ENCODE measurements at places on chromosomes 16 and 17.

DNA sequence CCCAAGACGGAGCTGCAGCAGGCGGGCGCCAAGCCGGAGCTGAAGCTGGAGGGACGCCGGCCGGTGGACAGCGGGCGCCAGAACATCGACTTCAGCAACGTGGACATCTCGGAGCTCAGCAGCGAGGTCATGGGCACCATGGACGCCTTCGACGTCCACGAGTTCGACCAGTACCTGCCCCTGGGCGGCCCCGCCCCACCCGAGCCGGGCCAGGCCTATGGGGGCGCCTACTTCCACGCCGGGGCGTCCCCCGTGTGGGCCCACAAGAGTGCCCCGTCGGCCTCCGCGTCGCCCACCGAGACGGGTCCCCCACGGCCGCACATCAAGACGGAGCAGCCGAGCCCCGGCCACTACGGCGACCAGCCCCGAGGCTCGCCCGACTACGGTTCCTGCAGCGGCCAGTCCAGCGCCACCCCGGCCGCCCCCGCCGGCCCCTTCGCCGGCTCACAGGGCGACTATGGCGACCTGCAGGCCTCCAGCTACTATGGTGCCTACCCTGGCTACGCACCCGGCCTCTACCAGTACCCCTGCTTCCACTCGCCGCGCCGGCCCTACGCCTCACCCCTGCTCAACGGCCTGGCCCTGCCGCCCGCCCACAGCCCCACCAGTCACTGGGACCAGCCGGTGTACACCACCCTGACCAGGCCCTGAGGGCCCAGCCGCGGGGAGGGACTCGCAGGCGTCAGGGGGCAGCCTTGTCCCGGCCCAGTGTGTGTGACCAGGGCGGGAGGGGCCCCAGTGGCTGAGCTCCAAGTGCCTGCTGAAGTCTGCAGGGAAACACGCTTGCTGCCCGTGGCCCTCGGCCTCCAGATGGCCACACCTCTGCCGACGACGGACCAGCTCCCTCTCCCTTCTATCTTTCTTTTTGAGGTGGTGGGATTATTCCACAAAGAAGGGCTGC, 3.4 kb downstream of the SOX8 start:
- peak; percentile 53 for DNase-seq

- DNase-seq, result no peak
Measured at GRCh38 chr17:76063875-76064546, 8.3 kb downstream of the SRP68 start.

DNA sequence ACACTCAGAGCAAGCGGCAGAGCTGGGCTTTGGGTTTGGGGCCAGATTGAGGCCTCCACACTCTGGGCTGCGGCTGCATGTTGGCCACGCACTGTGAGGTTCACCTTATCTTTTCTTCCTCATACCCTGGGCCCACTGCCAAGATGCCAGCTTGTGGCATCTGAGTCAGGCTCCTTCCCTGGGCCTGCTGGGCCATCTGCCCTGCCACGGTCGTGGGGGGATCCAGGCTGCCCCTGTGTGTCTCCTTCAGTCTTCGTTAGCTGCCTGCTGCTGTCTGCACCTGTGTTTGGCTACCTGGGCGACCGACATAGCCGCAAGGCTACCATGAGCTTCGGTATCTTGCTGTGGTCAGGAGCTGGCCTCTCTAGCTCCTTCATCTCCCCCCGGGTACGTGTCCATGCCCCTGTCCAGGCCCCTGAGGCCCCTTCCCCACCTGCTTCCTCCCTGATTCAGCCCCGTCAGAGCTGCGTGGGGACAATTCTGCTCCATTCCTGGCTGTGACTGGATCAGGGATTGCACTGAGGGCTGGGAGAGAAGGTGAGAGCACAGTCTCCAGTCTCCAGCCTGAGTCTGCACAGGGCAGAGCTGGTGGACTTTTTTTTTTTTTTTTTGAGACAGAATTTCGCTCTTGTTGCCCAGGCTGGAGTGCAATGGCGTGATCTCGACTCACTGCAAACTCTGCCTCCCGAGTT, 11.2 kb downstream of the SPNS3 start:
- DNase-seq, result no peak

GRCh38 chr17:45346216-45347015, 29.6 kb upstream of the MAP3K14 start:
- no peak for DNase-seq

DNA sequence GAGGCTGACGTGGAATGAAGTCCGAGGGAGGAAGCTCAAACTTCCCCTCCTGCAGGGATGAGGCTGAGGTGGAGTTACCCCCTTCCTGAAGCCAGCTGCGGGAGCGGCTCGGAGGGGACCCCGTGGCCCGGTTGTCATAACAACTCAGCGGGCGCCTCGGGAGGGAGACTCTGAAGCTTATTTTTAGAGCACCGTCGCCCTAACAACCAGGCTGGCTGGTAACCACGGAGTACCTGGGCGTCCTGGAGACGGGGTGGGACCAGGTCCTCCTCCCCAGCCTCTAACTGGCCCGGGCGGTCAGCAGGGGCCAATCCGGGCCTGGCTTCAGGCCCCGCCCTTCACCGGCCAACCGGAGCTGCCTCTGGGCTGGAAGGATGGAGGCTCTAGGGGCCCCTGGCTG, 27.7 kb downstream of the NECAB2 start:
- peak; percentile 86 for DNase-seq

DNA sequence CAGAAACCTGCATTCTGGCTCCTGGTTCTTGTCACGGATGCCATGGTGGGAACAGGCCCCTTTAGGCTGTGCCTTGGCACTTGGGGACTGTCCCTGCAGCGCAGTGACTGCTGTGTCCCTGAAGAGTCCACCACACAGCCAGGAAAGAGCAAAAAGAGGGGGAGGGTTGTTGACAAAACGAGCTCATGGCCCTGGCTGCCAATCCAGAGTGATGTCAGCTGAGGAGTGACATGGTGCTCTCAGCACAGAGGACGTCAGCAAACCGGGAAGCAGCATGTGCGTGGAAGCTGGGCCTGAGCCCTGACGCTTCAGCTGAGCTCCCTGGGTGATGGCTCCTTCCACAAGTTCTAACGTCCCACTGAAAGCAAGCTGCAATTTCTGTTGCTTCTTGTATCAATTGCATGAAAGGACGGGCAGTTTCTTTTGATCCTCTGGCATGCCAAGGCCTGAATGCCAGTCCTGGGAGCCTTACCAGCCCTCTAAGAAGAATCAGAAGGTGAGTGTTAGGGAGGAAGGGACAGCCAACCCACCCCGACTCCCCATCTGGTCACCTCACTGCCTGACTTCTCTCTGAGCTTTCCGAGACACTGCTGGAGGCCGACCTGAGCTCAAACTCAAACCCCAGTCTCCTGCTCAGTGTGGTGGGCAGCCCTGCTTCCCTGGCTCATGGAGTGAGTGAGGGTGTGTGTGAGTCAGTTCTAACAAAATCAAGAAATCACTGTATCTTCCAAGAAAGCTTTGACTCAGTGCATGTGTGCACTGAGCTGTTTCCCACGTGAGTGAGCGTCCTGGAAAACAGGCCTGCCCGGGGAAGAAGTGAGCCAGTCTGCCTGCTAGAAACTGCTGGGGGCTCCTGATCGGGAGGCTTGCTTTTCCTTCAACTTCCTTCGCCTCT, 14.7 kb upstream of the WNT3 start:
- peak; percentile 24 for DNase-seq

DNA sequence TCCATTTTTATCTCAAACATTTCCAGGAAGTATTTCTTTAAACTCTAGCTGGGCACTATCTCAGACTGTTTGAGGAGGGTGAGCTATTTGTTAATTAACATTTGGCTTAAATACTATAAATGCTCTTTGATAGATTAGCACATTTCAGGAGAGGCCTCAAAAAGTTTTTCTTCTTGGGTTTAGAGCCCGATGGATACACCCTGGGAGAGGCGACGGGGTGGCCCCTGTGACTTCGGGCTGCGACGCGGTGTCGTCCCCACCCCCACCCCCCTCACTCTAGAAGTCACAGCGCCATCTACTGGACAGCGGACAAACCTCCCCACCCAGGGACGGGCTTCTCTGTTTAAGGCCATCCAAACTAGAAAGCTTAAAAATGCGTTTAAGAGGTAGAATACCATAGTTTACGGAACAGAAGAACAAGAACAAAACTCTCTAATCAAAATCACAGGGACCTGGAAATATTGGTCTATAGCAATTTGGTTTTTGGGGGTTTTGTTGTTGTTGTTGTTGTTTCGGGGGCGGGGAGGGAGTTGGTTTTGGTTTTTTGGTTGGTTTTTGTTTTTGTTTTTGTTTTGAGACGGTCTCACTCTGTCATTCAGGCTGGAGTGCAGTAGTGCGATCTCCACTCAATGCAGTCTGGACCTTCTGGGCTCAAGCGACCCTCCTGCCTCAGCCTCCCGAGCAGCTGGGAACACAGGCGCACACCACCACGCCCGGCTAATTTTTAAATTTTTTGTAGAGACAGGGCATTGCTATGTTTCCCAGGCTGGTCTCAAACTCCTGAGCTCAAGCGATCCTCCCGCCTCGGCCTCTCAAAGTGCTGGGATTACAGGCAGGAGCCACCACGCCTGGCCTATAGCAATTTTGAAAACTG, 254.4 kb downstream of the C16orf95 start:
- no peak for DNase-seq

- no peak for DNase-seq
Measured at GRCh38 chr17:14091367-14091766, 22.1 kb downstream of the COX10 start.

GRCh38 chr16:23283571-23283970, 18.5 kb upstream of the SCNN1B start:
- no peak for DNase-seq

- no peak for DNase-seq
Measured at GRCh38 chr16:85570213-85570734, 42.8 kb upstream of the GSE1 start.

GRCh38 chr16:57516176-57516725, 20.1 kb downstream of the CCDC102A start:
- DNase-seq, result no peak

DNA sequence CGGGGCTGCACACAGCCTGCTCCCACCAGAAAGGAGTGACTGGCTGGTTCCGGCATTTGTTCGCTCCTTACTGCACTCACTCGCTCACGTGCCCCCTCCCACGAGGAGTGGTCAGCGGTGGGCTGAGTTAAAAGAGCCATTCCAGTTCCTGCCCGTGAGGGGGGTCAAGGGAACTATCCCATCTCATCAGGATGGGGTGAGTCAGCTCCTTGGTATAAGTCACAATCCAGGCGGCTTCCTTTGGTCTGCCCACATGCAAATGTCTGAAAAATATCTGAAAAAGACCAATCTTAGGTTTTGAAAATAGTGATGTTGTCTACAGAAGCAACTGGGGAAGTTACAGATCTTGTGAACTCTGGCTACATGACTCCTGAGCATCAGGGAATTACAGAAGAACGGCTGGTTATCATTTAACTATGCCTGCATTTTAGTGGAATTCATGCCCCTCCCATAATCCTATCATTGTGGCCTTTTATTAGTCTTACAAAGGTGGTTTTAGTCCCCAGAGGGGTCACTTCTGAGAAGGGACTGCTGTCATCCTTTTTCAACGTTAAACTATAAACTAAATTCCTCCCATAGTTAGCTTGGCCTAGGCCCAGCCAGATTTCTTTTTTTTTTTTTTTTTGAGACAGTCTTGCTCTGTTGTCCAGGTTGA, 9.8 kb upstream of the TNFSF12 start:
- DNase-seq, result no peak

DNA sequence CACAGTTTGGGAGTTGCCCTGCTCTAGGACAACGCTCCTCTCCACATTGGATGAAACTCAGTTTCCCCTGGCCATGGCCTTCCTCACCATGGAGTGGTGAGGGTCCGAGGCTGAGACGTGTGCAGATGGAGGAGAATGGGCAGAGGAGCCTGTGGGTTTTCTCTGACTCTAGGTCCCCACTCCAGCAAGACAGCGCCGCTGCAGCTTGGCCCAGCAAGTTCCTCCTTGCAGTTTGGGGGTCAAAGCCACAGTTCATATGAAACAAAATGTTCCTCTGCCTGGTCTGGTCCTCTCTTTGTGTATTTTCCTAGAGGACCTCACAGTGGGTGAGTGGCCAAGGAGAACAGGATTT, 2.3 kb downstream of the C16orf54 start:
- no peak for DNase-seq
